Activated T-helper 17 cell treated with anti-CD3 and anti-CD28 coated beads, Interleukin-2, amount 50 U/mL, for 72 hours (primary cell): ENCODE measurements at places on chromosomes 4 and X.

DNA sequence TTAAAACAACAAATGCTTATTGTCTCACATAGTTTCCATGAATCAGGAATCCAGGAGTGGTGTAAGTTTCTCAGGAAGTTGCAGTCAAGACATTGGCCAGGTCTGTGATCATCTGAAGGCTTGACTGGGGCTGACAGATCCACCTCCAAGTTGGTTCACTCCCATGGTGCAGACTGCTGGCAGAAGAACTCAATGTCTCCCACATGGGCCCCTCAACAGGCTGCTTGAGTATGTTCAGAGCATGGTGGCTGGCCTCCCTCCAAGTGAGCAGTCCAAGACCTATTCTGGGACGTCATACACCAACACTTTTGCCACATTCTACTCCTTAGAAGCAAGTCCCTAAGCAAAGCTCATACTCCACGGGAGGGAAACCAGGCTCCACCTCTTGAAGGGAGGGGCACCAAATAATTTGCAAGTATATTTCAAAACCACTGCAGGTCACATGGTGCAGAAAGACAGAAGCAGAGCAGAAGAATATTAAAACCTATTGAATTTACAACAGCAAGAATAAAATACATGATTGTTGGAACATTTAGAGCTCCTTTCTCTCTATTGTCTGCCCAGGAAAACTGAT lies 35.3 kb downstream of the LGI2 start:
- no peak for ATAC-seq

DNA sequence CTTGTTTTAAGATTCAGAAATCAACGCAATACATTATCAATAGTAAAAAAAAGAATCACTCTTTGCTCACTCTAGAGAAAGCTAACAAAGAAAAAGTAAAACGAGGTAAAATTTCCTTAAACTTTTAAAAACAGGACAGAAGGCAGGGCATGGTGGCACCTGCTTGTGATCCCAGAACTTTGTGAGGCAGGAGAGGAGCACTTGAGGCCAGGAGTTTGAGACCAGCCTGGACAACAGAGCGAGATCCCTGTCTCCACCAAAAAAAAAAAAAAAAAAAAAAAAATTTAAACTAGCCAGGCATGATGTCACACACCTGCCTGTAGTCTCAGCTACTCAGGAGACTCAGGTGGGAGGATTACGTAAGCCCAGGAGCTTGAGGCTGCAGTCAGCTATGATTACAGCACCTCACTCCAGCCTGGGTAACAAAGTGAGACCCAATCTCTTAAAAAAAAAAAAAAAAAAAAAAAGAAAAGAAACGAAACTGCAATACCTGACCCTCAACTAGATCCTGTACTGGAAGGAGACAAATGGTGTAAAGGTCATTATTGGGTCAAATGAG lies 3.5 kb downstream of the CCNI start:
- no peak for ATAC-seq

DNA sequence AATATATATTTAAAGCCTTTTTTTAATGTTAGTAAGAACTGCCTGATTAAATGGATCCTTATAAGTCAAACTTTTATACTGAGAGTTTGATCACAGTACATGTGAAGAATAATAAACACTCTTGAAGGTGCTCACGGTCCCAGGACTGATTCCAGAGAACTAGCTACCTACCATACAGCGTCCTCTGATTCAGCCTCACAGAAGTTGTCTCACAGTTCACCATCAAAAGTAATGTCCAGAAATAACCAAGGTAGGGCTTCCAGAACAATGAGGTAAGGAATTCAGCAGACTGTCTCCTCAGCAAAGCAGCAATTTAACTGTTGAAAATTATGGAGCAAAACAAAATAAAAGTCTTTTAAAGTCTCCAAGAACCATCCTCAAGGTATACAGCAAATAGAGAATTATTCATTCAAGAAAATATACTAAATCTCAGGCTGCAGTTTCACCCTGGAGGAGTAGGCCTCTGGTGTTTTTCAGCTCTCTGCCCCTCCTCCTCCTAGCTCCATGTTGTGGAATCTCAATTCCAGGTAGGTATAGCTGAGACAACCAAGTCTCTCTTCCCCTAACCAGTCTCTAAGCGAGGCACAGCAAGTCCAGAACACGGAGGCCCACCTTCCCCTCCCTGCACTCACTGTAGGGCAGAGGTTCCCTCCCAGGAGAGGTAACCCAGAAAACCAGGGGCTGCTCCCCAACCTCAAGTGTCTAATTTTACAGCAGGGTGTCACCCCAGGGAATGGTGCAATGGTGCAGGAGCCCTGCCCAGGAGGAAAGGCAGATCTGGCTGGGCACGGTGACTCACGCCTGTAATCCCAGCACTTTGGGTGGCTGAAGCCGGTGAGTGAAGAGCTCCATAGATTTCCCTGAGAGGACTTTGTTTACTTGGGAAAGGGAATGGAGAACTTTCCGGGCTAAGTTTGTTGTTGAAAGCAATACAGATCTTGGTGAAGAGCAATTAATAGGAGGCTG lies 28.6 kb downstream of the FAM241A start:
- no peak for ATAC-seq

DNA sequence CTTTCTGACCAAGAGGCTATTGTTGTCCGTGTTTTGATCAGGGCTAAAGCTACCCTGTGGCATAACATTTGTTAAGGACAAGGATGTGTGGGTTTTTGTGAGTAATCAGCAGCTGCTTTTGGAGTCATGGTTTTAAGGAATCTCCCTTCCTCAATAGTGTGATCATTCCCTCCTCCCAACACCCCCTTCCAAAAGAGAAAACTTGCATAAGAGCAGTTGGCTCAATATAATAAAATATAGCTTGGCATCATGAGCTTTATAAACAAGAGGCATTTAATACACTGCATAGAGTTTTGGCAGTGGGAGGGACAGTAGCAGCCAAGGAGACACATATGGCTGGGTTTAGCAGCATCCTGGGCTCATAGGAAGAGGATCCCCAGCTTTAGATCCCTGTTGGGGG lies 84.7 kb downstream of the NHS start:
- no peak for ATAC-seq

GRCh38 chr4:112508356-112508755 lies 7.6 kb downstream of the NEUROG2 start:
- ATAC-seq, result no peak

DNA sequence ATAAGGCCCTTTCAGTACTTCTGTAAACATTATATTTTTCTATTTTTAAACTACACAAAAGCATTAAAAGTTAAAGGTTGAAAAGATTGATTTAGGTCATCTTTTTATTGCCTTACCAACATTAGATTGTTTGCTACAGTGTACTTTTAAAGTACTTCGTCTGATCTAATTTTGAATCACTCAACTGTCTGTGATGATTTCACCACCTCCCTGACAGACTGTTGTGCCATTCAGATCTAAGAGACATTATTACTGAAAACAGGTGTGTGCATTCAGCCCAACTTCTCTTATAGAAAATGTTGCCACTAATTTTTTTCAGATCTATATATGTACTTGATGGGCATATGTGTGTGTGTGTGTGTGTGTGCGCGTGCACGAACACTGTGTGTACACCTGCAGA lies 39.3 kb downstream of the GASK1B start:
- ATAC-seq, result no peak

DNA sequence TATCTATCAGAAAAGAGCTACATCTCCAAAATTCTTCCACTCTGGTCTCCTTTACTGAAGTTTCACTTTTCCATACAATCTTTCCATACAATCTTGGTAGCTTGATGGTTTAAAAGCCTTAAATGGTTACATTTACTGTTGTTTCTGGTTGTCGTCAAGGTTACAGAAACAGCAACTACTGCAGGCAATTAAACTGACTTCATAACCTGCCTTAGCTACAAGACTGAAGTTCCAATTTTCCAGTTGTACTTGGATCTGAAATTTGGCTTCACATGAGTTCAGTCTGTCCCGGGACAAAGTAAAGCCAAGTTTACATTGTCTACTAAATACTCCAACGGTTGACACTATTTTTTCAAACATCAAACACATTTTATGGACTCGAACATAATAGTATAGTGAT lies 326.4 kb downstream of the ANKRD50 start:
- ATAC-seq, result no peak

DNA sequence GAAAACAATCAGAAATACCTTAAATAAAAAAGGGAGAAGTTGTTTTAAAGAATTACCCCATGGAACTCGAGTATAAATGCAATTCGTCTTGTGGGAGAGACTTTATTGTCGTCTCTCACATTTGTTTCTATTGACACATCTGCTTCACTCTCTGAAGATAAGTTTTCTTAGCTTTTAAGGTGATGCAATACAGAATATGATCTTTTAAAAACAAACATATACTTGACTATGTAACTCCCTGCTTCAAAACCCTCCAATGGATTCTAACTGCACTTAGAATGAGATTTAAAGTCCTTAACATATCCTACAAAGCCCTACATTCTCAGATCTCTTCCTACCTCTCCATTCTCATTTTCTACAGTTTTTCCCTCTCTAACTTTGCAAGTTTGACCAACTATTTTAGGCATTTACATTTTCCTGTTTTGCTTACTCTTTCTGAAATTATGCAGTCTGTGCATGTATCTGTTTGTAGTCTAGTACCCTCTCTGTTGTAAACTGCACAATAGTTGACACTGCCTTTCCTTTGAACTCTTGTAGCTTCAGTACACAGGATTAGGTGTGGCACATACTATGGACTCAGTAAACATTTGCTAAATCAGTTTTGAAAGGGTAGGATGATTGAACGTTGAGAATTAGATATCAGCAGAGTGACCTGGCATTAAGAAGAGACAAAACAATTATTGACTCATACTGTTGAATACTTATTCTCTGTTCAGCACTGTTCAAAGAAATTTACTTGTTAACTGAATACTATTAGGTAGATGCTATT lies 59.8 kb downstream of the AGTR2 start:
- ATAC-seq, result no peak

- no peak for ATAC-seq
These were observed 15.8 kb downstream of the SLC7A11 start for GRCh38 chr4:138226351-138226750.

- ATAC-seq, result peak; percentile 51
These were observed 4.3 kb upstream of the SLC26A1 start for GRCh38 chr4:997375-998071.

- no peak for ATAC-seq
These were observed 50.7 kb downstream of the C4orf33 start for GRCh38 chr4:129146639-129147038.

DNA sequence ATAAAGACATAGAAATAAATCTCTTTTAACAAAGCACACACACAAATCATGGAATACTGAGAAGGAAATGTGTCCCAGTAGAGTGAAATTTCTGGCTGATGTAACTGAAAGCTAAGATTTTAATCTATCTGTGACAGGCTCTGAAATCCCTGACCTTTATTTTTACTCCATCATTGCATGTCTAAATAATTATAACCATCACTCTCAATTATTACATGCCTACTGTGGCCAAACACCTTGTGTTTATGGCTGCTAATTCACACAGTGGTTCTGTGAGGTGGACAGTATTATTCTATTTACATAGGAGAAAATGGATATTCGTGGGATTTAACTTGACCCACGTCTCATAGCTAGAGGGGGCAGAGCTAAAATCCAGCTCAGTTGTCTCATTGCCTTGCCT lies 438.1 kb downstream of the TLL1 start:
- no peak for ATAC-seq

GRCh38 chrX:18681996-18682395 lies 10.1 kb upstream of the RS1 start:
- ATAC-seq, result no peak

DNA sequence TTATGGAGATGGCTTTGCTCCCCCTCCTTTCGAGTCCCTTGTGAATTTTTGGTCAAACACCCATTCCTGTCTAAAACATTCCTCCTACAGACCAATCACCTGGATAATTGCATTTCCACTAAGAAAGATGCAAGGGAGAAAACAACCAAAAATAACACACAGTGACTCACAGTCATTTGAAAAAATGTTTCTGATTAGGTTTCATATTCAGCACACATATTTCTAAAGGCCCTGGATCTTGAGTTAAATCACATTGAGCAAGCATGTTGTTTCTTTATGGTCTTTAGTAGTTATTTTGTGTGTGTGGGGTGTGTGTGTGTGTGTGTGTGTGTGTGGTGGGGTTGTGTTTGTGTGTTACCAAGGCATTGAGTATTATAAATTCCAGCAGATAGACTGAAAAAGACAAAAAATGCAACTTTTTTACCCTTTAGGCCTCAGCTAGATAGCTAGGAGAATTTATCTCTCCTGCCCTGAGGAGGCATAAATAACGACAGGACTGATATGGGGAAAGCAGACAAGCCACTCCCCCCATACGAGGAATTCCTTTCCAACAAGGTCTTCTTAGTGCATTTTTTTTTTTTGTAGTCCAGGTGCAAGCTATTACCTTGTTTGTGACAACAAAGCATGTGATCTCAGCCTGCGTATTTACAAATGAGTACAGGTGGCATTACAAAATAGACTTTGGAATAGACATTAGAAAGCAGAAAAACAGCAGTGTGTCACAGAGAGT lies 265.4 kb upstream of the ADGRL3 start:
- ATAC-seq, result no peak

- no peak for ATAC-seq
These were observed 477.8 kb downstream of the ANKRD50 start for GRCh38 chr4:124234771-124235170.

DNA sequence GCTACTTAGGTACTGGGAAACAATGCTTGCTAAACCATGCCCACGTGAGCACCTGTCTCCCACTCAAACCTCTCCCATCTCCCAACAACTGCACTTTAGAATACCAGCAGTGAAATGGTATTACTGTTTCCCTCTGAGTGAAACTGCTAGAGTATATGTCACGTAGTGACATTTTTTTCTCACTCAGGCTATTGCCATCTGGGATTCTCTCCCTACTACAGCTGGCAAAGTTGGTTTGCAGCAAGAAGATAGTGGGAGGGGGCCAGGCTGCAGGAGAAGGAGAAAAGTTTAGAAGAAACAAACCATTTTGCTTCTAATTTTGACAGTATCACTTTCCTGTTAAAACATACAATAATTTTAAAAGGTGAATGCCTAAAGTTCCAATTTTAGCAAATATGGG lies 358.3 kb downstream of the MAPK10 start:
- ATAC-seq, result no peak

GRCh38 chr4:126097155-126097799 lies 782.5 kb downstream of the FAT4 start:
- no peak for ATAC-seq

GRCh38 chrX:125544856-125545255 lies 225.2 kb downstream of the TEX13C start:
- no peak for ATAC-seq

DNA sequence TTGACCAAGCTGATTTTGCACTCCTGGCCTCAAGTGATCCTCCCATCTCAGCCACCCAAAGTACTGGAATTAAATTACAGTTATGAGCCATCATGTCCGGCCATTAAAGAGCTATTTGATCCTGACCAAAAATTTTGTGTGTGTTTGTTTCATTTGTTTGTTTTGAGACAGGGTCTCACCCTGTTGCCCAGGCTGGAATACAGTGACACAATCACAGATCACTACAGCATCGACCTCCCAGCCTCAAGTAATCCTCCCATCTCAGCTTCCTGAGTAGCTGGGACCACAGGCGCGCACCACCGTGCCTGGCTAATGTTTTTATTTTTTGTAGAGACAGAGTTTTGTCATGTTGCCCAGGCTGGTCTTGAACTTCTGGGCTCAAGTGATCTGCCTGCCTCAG lies 82.9 kb upstream of the RBPJ start:
- ATAC-seq, result no peak

DNA sequence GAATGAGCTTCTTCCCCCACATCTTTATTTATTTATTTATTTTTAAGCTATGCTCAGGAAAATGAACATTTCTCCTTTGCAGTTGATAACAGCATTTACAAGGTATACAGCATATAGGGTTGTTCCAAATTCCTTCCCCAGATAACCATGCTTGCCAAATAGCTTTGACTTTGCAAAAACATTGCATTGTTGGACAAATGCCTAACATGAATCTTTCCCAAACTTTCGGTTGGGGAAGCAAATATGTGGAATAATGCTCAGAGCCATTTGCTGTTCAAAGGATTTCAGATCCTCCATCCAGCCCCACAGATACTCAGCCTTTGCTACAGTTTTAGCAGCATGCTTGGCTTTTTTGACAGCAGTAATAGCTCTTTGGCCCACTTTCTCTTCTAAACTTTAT lies 127.2 kb upstream of the AGA start:
- ATAC-seq, result no peak
